GM12878 (cell line): ENCODE measurements at places on chromosomes 12 and 14.

DNA sequence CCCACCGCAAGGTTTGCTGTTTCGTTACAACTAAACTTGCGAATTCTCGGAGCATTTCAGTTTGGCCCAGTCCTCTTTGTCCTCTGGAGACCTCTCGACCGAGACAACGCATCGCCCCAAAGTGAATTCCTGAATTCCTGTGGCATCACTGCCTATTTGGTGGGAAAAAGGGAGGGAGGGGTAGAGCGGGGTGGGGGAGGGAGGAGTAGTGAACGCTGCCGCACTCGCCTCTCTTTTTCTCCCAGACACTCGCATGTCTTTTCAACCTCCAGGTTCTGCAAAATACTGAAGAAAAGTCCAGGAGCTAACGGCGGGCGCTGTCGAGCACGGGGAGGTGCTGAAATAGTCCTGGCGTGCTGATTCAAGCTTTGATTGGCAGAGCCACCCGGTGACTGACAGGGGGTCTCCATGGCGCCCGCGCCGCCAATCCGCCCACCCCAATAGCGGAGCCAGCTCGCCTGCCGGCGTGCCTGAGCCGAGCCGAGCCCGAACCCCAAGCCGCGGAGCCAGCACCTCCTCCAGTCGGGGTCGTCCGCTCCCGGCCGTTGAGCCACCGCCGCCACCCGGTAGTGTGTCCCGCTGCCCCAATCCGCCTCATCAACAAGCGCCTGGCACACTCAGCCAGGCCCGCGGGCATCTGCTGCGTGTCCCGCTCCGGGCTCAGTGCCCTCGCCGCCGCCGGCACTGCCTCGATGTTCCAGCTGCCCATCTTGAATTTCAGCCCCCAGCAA, at the start of gene SIX6:
Gene SIX6, plus strand, starts transcription at position 440 of the 731 bp plus-strand sequence. Its CDS starts 253 bp downstream, at position 693.
- no peak for DNase-seq

DNA sequence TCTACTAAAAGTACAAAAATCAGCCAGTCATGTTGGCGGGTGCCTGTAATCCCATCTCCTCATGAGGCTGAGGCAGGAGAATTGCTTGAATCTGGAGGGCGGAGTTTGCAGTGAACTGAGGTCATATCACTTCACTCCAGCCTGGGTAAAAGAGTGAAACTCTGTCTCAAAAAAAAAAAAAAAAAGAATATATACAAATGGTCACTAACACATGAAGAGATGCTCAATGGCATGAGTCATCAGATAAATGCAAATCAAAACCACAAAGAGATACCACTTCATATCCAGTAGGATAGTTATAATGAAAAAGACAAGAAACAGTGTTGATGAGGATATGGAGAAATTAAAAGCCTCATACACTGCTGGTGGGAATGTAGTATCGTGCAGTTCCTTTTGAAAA, 33.6 kb upstream of the METAP2 start:
- DNase-seq: no peak

DNA sequence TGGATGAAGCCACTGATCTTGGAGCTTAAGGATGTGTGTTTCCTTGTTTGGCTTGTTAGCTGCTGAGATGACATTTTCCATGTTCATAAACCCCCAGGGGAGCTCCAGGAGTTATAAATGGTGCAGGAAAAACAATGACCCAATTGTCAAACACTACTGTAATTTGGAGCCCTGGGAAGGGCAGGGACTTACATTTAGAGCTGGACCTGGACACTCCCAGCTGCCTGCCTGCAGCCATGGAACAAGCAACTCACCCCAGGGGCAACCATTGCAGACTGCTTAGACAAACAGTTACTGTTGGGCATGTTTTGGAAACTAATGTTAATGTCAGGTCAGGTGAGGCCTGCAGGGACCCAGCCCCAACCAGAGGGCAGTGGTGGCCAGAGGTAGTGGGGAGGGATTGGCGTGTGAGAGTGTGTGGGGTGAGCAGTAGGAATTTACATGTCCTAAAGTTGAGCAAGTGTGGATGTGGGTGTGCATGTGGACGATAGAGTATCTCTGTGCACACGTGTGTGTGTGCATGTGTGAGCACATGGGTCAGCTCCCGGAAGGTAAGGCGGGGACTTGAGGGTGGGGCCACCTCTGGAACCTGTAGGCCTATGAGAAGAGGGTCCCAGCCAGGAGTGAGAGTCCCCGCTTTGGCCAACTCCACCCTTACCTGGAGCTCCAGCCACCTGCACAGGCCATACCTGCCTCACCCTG, 86.4 kb upstream of the NOS1 start:
- no peak for DNase-seq

DNA sequence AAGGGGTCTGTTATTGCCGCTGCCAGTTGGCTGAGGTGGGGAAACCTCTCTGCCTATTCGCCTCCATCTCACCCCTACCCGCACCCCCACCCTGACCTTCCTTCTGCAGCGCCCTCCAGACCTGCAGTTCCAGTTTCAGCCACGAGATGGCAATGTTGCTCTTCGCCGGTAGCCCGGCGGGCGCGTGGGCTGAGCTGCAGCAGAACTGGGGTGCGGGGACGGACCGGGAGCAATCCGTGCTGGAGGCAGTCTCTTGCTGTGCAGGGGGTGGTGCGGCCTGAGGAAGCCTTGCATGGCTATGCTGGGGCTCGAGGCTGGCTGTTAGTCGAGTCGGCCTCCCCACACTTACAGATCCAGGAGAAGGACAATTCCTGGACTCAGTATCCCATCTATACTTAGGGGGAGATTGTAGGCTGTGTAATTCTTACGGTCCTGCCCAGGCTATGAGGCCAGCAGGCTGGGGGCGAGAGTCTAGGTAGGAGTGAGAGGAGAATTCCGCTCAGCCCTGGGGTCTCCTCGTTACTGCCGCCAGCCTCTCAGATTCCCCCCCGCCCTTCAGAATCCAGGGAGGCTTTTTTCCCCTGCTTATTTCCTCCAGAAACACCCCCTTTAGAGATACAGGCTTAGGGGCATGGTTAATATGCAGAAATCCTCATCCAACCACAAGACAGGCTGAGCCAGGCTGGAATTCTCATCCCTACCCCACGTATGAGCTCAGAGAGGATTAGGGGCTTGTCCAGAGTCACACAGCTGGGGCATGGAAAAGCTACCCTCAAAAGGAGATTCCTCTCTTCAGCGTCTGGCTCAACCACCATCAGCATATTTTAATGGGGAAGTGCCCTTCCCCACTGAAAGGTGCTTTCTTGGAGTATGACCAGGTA, 118.2 kb downstream of the AACS start:
- DNase-seq: peak; percentile 21

- DNase-seq: no peak
These were observed 5.6 kb upstream of the JAG2 start for GRCh38 chr14:105173901-105174894.

- peak; percentile 42 for DNase-seq
These were observed 269.3 kb downstream of the DAD1 start for GRCh38 chr14:22319526-22320361.

DNA sequence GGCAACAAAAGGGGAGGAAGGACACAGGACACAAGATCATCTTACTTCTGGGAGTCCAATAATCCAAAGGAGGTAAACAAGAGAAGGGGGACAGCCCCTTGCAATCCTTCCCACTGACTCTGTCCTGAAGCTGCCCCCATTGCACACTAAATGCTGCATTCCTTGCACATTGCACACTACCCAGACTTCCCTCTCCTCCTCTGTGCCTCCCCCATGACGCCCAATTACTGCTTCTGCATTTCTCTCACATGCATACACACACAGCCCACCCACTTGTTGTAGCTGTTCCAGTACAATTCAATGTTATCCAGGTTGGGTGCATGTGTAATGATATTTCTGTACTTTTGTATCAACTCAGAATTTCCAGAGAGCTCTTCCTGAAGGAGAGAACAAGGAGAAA, 5.5 kb downstream of the NDRG2 start:
- DNase-seq: no peak

GRCh38 chr14:26289891-26290486, 307.8 kb downstream of the NOVA1 start:
- no peak for DNase-seq

GRCh38 chr12:50220363-50220995, 53.3 kb upstream of the CERS5 start:
- peak; percentile 57 for DNase-seq

GRCh38 chr12:12726555-12727093, 9.5 kb downstream of the CDKN1B start:
- DNase-seq: no peak

DNA sequence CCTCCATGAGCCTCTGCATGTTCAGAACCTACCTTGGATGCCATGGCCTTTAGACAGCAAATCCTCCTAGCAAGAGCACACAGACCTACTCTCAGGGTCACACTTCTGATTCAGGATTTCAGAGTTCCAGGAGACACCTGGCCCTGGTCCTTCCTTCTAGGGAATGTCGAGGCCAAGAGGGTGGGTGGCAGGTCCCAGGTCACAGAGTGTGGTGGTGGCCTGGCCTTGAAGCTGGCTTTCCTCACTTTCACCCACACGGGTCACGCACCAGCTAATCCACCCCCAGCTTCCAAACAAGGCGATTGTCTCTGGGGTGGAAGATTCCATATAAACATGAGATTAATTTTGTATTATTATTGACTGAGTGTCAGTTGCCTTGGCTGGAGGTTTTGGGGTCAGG, 328.3 kb upstream of the RTL1 start:
- no peak for DNase-seq

- no peak for DNase-seq
These were observed 33.9 kb upstream of the RNU6-7 start for GRCh38 chr14:32167907-32168306.

GRCh38 chr12:119758722-119759121, 90.8 kb downstream of the PRKAB1 start:
- no peak for DNase-seq

DNA sequence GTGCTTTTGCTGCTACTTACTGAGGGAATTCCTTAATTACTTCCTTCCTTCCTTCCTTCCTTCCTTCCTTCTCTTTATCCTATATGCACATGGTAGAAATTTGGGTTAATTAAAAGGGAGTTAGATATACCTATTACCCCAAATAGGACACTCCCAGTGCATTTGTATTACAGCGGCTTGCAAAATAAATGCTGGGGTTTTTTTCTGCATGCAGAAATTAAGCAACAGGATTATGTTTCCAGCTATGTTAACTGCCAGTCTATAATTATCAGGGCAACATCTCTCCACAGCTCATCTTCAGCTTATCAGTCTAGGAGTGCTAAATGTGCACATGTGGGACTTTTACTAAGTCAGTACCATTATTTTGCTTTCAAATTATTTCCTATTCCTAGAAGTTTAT, 132.9 kb upstream of the SLC35F4 start:
- DNase-seq: no peak

DNA sequence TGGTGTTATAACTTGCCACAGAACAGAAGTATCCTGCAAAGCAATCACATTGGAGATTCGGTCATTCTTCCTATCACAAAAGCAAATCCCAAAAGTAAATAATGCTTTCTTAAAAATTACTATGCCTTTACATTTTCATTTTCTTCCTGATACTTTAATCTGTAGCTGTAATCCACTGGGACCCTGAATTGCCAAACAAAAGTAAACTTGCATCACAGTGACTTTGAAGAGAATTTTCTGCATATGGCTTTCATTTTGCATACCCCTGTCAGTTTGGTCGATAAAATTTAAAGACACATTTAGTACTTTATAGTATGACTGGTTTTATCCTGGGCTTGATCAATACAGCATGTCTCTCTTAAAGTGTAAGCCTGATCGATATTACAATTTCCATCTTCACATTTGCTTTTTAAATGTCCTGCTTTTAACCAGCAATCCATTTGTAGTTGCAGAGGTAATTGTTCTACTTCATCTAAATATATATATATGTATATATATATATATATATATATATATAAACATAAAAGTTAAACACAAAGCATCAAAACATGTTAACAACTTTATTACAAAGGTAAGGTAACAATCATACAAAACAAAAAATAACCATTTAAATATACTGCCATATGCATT, 53.7 kb upstream of the PLEKHA5 start:
- no peak for DNase-seq

DNA sequence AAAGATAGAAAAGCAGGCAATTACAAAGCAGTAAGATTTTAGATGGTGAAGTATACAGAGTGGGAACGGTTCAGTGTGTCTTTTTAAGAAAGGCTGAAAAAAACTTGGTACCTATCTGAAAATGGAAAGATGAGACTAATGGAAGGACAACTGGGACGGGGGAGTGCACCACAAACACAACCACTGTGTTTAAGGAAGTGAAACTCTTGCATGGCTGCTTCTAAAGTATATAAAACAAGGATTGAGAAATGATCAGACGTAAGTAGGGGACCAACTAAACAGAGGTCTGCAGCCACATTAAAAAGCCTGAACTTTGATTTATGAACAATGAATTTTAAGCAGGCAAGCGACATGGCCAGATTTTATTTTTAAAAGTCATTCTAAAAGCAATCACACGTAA, 328.6 kb downstream of the MDGA2 start:
- no peak for DNase-seq

DNA sequence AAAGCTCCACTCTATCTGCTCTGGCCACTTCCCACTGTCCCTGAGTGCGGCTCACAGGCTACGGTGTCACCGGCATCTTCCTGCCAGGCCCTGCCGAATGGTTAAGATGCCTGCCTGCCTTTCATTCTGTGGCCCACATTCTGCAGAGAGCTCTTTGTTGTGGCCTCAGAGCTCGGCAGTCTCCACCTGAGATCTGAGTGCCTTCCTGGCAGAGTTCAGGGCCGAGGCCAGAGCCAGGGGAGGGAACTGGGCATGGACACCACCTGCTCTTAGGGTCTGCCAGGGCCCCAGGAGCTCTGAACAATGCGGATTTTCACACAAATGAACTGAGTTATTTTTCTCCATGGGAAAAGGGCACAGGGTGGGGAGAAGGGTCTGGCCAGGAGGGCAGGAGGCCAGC, 127.2 kb downstream of the RBM19 start:
- DNase-seq: no peak

GRCh38 chr14:31229638-31230572, 22.3 kb upstream of the HECTD1 start:
- DNase-seq: no peak

- no peak for DNase-seq
These were observed 498.3 kb upstream of the NOVA1 start for GRCh38 chr14:27096091-27096490.

- no peak for DNase-seq
These were observed 39.5 kb downstream of the PPHLN1 start for GRCh38 chr12:42365486-42365885.

DNA sequence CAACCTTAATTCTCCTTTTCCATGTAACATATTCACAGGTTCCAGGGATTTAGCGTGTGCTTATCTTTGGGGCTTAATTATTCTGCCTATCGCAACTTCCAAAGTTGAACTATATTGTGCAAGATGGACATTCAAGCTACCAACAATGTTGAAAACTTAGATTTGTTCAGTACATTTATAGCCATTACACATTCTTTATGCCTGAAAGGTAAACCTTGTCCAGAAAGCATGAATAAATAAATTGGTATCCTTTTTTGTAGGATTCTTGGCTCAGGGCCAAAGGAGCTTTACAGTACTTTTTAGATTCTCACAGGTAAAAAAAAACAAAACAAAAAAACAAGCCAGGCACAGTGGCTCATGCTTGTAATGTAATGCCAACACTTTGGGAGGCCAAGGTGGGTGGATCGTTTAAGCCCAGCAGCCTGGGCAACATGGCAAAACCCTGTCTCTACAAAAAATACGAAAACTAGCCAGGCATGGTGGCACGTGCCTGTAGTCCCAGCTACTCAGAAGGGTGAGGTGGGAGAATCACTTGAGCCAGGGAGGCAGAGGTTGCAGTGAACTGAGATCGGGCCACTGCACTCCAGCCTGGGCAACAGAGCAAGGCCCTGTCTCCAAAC, 3.3 kb downstream of the C12orf56 start:
- DNase-seq: no peak
